ENCODE measurements at places on chromosomes 2 and 18.
A peak's percentile ranks its signal among the peaks of the same experiment; 100 is the strongest.

- no peak for DNase-seq
Observed at GRCh38 chr18:10336749-10337350, 117.6 kb upstream of the APCDD1 start.

DNA sequence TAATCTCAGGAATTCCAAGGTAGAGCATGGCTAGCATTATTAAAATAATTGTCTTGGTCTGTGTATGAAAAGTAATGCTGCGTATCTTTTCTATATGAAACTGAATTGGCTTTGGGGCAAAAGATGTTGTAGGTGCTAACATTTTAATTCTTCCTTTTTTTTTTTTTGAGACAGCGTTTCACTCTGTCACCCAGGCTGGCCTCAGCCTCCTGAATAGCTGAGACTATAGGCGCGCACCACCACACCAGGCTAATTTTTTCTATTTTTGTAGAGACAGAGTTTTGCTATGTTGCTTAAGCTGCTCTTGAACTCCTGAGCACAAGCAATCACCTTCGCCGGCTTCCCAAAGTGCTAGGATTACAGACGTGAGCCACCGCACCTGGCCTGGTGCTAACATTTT is 172.6 kb upstream of the STON1 start:
- no peak for DNase-seq

GRCh38 chr18:59359576-59359952 is 499 bp upstream of the LMAN1 start:
- DNase-seq: no peak

GRCh38 chr2:176133389-176133788 is 3.9 kb downstream of the HOXD8 start:
- no peak for DNase-seq

DNA sequence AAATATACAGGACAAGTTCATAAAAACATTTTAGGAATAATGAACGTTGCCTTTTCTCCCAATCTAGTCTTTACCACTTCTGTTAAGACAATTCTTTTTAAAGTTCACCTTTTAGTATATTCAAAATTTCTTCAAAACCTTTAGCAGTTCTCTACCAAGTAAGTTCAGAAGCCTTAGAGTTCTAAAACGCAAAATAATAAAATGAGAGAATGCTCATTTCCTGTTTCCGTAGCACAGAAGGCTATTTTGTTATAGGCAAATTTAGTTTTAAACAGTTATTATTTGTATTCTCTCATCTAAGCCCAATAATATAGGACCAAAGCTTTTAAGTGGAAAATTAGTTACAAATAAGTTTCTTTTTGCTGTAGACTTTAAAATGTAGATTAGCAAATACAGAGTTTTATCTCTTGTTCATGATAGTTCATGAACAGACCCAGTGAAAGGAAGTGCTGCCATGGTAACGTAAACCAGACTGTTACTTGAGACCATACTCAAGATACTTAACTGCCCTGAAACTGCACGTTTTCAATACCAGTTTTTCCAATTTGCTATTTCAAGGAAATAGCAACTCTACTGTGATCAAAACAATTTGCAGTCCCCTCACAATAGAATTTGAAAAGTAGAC is 173.1 kb upstream of the STON1 start:
- peak; percentile 15 for DNase-seq

- DNase-seq: no peak
Observed at GRCh38 chr2:157363612-157364101, 38.0 kb upstream of the ERMN start.

DNA sequence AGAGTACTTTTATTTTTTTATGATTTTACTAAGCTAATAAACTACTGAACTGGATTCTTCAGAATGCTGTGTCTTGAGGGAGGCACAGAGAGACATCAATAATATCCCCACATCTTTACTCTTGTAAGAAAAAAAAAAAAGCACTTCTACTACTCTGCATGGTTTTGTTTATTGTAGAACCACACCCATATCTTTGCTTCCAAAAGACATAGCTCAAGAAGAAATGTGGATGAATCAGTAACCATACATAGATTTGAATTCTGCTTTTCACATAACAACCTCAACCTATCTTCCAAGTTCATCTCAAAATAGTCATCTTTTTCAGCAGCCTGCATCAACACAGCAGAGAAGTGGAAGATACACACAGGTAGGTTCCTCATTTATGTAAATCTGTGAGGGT is 12.2 kb upstream of the COL5A2 start:
- no peak for DNase-seq

GRCh38 chr18:55086906-55087305 is 127.6 kb upstream of the CCDC68 start:
- no peak for DNase-seq

GRCh38 chr2:238344035-238344434 is 23.7 kb downstream of the TRAF3IP1 start:
- DNase-seq: no peak

DNA sequence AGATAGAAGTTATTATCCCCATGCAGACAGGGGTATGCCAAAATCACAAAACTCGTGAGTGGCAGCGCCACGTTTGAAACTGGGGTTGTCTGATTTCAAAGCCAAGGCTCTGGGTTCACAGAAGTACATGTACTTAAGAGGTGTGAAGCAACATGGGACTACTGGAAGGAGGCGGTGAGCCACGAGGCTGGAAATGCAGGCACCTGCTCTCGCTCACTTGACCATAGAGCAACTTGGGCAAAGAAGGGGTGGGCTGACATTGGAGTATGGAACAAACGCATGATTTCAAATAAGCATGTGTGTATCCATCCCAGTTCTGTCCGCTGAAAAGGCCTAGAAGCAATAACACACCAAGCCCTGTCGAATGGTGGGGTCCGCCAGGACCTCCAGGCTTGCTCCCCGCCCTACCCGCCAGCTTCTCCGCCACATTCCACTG is 593 bp upstream of the ACTR2 start:
- no peak for DNase-seq

GRCh38 chr18:4181086-4181485 is 274.0 kb downstream of the DLGAP1 start:
- no peak for DNase-seq

- DNase-seq: peak; percentile 67
Observed at GRCh38 chr2:177392373-177393202, at the start of gene AGPS. TSS of gene AGPS (plus strand) at chr2:177392773. CDS start at chr2:177392790, 17 bp downstream.

- DNase-seq: no peak
Observed at GRCh38 chr18:46067438-46068007, 4.5 kb downstream of the PSTPIP2 start.

GRCh38 chr2:108960006-108960405 is 29.0 kb downstream of the EDAR start:
- no peak for DNase-seq

- DNase-seq: no peak
Observed at GRCh38 chr18:4817665-4818064, 362.6 kb upstream of the DLGAP1 start.

GRCh38 chr2:25587361-25587760 is 86.0 kb downstream of the DTNB start:
- no peak for DNase-seq

GRCh38 chr2:86297382-86298147 is 39.9 kb downstream of the REEP1 start:
- no peak for DNase-seq

DNA sequence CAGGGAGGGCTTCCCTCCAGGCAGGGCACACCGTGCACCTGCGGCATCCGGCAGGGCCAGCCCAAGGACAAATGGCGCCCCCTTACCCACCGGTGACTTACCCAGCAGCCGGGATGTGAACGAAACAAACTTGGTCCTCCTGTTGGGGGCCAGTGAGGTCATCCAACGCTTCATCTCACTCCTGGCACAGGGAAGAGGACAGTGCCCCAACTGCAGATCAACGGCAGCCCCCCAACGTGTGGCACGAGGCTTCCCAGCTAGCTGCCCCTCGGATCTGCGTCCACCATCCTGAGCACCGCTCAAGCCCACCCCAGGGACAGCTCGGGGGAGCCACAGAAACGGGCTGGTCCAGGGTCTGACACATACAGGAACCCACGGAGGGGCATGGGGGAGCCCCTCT is 12.0 kb downstream of the SNORC start:
- no peak for DNase-seq

DNA sequence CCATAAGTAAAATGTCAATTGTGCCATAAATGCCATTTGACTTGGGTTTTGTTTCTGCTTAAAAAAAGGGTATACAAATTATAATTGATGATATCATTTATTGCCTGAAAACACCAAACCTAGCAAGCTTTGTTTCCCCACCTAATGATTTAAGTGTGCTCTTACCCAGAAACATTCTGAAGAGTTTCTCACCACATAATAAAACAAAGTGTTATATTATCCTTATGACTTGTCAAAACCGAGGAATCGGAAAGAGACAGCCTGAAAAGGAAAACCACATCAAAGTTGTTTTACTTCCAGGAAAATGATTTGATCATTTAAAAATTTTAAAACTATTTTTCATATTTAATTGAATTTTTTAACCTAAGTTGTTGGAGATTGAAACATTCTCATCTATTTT is 170.5 kb upstream of the SLC39A10 start:
- DNase-seq: no peak

DNA sequence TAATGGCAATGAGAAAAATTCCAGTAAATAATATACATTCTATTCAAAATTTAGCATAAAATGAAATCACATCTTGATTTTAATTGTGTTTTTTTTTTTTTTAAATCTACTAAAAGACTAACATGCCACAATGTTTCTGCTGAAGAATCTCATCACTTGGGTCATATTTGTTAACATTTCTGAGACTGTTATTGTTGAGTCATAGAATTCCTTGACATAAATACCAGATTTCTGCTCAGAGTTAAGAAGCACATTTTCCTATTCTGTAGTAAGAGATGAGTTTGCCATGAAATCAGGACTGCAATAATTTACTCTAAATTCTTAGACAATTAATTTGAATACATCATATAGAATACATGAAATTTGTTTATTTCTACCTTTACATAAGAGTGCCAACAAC is 154.9 kb upstream of the KYNU start:
- DNase-seq: no peak

DNA sequence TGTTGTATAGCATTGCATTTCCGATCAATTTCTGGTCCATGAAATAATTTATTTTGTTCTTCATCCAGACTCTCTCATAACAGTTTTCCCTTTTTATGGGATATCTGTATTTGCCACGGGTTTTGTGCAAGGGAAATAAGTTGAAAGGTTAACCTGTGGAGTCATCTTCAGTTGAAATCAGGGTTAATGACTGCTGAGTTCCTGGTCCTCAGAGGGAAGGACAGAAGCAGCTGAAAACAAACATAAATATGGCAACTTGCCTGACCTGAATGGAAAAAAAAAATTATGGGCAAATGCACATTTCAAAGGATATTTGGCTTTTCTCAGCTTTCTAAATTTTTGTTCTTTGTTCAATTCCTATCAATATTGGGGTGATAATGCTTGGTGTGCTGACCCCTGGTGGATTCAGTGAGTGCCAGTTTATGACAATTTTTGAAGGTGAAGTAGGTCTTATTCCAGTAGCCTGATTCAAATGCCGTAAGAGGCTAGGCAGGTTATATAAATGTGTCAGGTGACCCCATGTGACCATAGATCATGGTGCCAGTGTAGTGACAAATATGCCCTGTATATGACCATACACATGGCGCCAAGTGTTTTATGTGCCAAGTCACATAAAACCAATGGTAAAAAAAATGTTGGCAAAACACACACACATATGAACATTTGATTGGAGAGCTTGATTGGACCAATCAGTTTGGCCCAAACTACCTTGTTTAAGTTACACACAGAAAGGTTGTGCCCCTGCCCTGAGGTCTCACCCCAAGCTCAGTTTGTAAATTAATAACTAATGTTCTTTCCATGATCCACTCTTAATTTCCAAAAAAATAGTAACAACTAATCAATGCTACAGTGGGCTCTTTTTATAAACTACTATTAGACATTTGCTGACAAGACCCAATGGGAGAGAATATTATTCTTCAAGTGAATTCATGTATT is 47.6 kb upstream of the FAM124B start:
- no peak for DNase-seq

DNA sequence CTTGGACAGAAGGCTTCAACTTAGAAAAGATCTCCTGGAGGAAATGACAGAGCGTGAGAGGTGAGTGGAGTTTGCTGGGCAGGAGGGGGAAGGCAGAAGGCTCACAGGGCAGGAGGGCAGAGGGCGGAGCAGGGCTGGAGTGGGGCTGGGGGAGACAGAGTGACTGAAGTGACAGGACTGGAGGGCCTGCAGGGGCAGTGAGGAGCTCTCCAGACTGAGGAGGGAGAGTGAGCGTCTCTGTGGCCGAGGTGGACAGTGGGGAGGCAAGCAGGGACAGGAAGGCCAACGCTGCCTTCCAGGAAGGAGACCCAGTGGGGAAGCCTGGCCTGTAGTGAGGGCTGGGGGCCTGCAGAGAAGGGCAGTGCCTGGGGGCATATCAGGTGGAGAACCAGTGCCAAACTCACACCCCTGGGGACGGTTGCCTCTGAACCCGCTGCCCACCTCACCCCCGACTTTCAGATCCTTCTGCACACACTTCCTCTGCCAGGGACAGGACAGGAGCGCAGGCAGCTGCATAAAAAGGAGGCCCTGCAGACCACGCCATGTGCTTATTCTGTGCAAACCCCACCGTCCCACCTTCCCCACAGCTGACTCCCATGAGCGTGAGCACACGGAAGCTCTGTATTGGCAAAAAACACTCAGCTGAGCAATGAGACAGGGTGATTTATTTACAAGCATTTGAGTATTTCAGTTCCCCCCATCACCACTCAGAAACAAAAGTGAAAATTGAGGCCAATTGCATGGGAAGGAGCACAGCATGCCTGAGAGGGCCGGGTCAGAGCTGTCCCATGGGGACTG is 244.3 kb downstream of the FAM210A start:
- no peak for DNase-seq

- no peak for DNase-seq
Observed at GRCh38 chr18:74617486-74617885, 19.8 kb downstream of the ZNF407 start.

DNA sequence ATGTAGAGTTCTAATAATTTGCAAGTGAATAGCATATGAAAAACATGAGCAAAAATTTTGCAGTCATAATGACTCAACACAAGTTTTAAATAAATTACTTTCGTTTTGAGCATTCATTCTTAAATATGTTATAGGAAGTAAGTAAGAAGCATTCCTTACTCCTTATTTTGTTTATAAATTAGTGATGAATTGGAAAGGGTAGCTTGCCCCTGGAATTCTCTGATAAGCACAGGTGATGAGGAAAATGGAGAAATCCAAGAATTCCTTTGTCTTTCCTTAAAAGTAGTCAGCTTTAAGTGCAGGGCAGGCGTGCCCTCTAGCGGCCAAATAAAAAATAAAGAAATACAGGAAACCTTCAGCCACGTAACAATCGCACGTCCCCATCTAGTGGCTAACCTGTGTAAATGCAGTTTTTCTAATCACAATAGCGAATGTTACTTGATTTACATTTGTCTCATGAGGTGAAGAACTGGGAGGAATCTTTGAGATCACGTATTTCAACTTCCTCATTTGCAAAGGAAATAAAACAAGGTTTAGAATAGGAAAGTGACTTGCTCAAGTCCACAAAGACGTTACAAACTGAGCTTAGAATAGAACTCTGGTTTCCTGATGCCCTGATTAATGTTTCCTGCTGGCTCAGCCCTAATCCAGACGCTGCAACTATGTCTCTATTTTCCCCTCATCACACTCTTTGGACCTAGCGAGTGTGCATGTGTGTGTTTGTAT is 47.2 kb upstream of the ZNG1B start:
- peak; percentile 55 for DNase-seq

DNA sequence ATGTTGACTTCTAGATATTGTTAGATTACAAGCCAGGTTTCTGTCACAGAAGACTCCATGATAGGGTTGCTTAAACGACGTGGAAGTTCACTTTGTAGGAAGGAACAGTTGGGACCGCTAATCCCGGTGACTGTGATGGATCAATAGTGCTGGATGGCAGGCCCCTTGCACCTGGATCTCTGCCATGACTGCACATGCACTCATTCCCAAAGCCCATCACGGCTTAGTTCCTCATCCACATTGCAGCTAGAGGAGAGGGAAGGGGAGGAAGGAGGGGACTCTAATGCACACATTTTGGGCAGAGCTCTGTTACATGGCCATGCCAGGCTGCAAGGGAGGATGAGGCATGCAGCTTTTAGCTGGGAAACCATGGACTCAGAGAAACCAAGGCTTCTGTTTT is 773.7 kb upstream of the RAB6C start:
- no peak for DNase-seq

All from activated CD4-positive, alpha-beta T cell treated with anti-CD3 and anti-CD28 coated beads for 4 hours (primary cell).